ENCODE measurements at places on chromosomes 16 and 17.

GRCh38 chr16:70696952-70697593 is 11.2 kb upstream of the MTSS2 start:
- H3K36me3 ChIP-seq = no peaks in the 10 kb centered on the region
- no peak for DNase-seq
- H3K4me1 ChIP-seq = peaks cover 17% of the 10 kb centered on the region
- H3K27me3 ChIP-seq = no peaks in the 10 kb centered on the region

- no peaks in the 10 kb centered on the region for H3K27me3 ChIP-seq
- no peaks in the 10 kb centered on the region for H3K36me3 ChIP-seq
- H3K4me1 ChIP-seq = peaks cover 10% of the 10 kb centered on the region
- no peak overlapping the region for H3K27ac ChIP-seq
- no peak for DNase-seq
Measured at GRCh38 chr17:64256913-64257807, 5.9 kb downstream of the TEX2 start.

DNA sequence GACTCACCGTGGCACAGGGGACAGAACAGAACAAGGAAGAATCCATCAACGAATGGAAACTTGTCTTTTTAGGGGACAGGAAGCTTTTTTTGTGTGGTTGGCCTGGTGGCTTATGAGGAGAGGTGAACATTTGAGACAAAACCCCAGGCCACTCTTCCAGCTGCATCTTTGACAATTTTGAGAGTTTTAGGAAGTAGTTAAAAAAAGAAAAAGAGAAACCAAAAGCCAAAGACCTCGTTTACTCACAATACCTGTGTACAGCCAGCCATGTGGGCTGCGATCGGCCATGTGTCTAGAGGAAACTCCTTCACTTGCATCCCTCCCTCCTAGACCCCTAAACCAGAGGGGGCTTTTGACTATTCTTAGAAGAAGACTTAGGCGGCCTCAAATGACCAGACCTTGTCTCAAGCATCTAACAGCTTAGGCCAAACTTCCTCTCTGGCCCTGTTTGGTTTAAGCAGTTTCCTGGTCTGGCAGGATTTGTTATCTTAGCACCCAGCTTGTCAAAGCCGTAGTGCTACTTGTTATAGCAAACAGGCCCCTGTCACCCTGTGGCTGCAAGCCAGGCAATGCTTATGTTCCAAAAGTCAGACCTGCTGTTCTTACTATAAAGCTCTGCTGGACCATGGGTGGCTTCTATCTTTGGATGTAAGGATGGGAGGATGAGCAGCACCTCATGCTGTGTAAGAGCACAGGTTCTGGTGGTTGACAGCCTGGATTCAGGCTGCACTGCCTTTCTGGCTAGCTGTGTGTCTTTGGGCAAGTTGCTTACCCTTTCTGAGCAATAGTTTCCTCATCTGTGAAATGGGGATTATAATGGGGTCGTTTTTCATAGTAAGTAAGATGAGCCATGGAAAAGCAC is 17.7 kb downstream of the KSR1 start:
- no peaks in the 10 kb centered on the region for H3K27me3 ChIP-seq
- H3K4me1 ChIP-seq = peaks cover 19% of the 10 kb centered on the region
- peak overlapping the region; percentile 43 for H3K27ac ChIP-seq
- no peaks in the 10 kb centered on the region for H3K36me3 ChIP-seq
- DNase-seq = no peak

DNA sequence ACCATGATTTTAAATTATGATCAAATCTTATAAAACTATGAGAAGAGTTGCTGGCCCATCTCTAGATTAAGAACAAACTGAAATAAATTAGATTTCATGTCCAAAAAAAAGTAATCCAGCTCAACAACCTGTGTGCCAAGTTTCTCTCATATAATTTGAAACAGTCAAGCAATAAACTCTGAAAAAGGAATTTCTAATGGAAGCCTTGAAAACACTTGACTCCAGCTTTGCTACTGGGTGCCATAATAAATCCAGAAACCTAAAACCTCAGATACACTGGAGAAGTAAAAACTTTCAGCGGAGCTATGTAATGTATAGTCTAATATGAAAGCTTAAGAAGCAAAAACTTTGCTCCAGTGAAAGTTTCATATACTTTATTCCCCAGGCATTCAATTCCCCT is 25.5 kb downstream of the RPGRIP1L start:
- no peak overlapping the region for H3K4me3 ChIP-seq
- no peaks in the 10 kb centered on the region for H3K27me3 ChIP-seq
- no peaks in the 10 kb centered on the region for H3K36me3 ChIP-seq
- no peak for DNase-seq

- no peaks in the 10 kb centered on the region for H3K27me3 ChIP-seq
- no peaks in the 10 kb centered on the region for H3K4me1 ChIP-seq
- no peak for DNase-seq
- peaks cover 9% of the 10 kb centered on the region for H3K36me3 ChIP-seq
- H3K27ac ChIP-seq = no peak overlapping the region
- H3K4me3 ChIP-seq = no peak overlapping the region
Measured at GRCh38 chr16:68202091-68202519, 33.8 kb downstream of the ESRP2 start.

- DNase-seq = no peak
- no peaks in the 10 kb centered on the region for H3K27me3 ChIP-seq
- H3K27ac ChIP-seq = no peak overlapping the region
- H3K4me1 ChIP-seq = no peaks in the 10 kb centered on the region
- H3K4me3 ChIP-seq = no peak overlapping the region
Measured at GRCh38 chr16:75750528-75750927, 24.2 kb upstream of the CPHXL start.

- H3K4me1 ChIP-seq = no peaks in the 10 kb centered on the region
- no peak for DNase-seq
- no peaks in the 10 kb centered on the region for H3K27me3 ChIP-seq
- H3K36me3 ChIP-seq = no peaks in the 10 kb centered on the region
- H3K4me3 ChIP-seq = no peak overlapping the region
- H3K27ac ChIP-seq = no peak overlapping the region
Measured at GRCh38 chr16:17177959-17178905, 292.5 kb downstream of the XYLT1 start.

- H3K27ac ChIP-seq = no peak overlapping the region
- H3K4me3 ChIP-seq = no peak overlapping the region
- no peaks in the 10 kb centered on the region for H3K27me3 ChIP-seq
Measured at GRCh38 chr17:35467824-35468223, 19.3 kb upstream of the SLFN13 start.

DNA sequence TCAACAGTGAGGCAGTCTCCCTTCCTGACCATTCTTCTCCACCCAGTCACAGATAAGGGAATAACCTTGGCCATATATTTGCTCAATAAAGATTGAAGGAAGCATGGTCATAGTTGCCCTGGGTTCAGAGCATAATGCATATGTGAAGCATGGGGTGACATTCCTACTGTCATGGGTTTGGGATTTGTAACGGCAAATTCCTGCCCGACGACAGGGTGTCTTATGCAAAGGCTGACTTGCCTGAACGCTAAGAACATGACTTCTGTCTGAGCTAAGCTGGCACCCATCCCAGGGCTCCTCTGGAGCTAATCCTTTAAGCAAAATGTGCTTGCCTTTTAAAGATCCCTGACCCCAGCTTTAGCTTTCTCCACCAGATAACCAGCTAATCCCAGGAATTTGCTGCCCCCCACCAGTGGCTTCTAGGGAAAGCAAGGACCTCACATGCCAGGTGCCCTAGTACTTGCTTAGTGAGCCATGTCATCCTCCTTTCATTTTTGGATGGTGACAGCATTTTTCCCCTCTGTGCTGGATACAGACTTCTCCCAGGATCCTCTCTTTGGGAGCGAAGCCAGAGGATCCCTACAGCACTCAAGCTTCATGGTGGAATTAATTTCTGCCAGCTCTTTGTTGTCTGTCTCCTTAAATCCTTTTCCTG is 11.7 kb downstream of the SLC7A6OS start:
- H3K27ac ChIP-seq = peak overlapping the region; percentile 20
- no peak for DNase-seq
- peaks cover 35% of the 10 kb centered on the region for H3K36me3 ChIP-seq

DNA sequence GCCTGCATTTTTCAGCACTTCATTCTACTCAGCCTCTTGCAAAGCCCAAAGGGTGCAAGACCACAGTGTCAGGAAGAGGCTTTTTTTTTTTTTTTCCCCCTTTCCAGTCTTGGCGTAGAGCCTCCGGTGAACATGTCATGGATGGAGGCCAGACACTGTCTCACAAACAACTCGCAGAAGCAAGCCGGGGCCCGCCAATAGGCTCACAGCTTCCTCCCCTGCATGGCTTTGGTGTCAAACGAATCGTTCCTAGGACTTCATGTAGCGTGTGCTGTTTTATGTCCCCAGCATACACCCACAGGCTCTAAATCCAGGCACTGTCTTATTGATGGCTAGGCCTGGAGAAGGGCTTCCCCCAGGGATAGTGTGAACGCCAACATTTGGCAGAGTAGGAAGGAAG is 457.7 kb upstream of the MAF start:
- H3K36me3 ChIP-seq = no peaks in the 10 kb centered on the region
- H3K4me1 ChIP-seq = no peaks in the 10 kb centered on the region
- no peak overlapping the region for H3K4me3 ChIP-seq
- no peaks in the 10 kb centered on the region for H3K27me3 ChIP-seq

GRCh38 chr16:11384184-11384955 is 39.1 kb downstream of the RMI2 start:
- DNase-seq = no peak
- H3K36me3 ChIP-seq = no peaks in the 10 kb centered on the region
- no peak overlapping the region for H3K4me3 ChIP-seq
- no peaks in the 10 kb centered on the region for H3K27me3 ChIP-seq
- no peaks in the 10 kb centered on the region for H3K4me1 ChIP-seq

GRCh38 chr16:68074850-68075555 is 10.2 kb upstream of the NFATC3 start:
- DNase-seq = peak; percentile 67
- peaks cover 75% of the 10 kb centered on the region for H3K4me1 ChIP-seq
- peak overlapping the region; percentile 9 for H3K4me3 ChIP-seq
- no peak overlapping the region for H3K27ac ChIP-seq
- no peaks in the 10 kb centered on the region for H3K36me3 ChIP-seq
- H3K27me3 ChIP-seq = no peaks in the 10 kb centered on the region

GRCh38 chr17:32558997-32559650 is 72.3 kb downstream of the CDK5R1 start:
- H3K4me3 ChIP-seq = no peak overlapping the region
- no peak overlapping the region for H3K27ac ChIP-seq
- no peaks in the 10 kb centered on the region for H3K27me3 ChIP-seq
- peaks cover 7% of the 10 kb centered on the region for H3K4me1 ChIP-seq

DNA sequence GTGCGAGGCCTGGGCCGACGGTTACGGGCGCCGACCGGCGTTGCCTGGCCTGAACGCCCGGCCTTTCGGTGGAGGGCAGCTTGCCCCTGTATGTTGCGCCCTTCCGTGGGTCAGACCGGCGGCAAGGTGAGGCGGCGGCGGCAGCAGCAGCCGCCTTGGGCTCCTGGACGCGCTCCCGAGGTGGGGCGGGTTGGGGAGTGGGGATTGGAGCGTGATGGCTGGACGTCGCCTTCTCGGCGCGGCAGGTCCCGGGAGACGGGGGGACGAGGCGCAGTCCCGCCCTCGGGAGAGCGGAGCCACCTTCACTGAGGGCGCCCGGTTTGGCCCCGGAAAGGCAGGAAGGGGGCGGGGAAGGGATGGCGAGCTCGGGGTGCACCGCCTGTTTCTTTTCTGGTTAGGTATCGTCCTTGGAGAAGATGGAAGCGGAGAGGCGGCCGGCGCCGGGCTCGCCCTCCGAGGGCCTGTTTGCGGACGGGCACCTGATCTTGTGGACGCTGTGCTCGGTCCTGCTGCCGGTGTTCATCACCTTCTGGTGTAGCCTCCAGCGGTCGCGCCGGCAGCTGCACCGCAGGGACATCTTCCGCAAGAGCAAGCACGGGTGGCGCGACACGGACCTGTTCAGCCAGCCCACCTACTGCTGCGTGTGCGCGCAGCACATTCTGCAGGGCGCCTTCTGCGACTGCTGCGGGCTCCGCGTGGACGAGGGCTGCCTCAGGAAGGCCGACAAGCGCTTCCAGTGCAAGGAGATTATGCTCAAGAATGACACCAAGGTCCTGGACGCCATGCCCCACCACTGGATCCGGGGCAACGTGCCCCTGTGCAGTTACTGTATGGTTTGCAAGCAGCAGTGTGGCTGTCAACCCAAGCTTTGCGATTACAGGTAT is 671 bp downstream of the DGKE start:
- peaks cover 42% of the 10 kb centered on the region for H3K4me1 ChIP-seq
- H3K27ac ChIP-seq = peak overlapping the region; percentile 85
- peaks cover 6% of the 10 kb centered on the region for H3K36me3 ChIP-seq
- peak overlapping the region; percentile 91 for H3K4me3 ChIP-seq

DNA sequence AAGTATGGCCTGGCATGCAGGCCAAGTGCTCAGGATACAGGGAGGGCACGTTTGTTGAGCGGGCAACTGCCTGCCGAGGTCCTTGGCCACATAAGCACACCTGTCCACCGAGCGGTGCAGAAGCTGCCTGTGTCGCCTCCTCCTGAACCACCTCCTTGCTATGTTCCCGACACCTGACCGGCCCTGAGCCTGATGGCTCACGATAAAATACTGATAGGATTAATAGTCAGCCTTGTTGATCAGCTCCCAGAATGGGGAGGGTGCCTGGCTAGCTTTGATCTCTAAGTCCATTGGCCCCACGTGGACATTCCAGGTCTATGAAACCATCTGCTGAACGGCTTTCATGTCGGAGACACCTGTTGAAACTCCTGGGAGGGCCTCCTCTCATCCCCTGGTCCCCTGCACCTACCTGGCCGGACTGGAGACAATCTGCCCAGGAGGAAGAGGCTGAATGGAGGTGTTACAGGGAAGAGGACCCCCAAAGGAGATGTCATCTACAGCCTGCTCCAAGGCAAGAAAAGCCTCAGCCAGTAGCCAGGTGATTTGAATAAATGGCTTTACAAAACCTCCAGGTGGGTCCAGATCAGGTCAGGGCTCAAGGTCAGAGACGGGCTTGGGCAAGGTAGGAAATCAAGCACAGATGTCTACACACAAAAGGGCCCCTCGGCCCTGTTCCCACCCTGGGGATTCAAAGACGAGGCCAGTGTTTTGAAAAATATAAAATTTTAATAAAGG is 33.4 kb downstream of the AXIN2 start:
- no peaks in the 10 kb centered on the region for H3K27me3 ChIP-seq
- DNase-seq = no peak
- H3K27ac ChIP-seq = no peak overlapping the region
- H3K4me1 ChIP-seq = peaks cover 21% of the 10 kb centered on the region
- H3K36me3 ChIP-seq = peaks cover 33% of the 10 kb centered on the region

DNA sequence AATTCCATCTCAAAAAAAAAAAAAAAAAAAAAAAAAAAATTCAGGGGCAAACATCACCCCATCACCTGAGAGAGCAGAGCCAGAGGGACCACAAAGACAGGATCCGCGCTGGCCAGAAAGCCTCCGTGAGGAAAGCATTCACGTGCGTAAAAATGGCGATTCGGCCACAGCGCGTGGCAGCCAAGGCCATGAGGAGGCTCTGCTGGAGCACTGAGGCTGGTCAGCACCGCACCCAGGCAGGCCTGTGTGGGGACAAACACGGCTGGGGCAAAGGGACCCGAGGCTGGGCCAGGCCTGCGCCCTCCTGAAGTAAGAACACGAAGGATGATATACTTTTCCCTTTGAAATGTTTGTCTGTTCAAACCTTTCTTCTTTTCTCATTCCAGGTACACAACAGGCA is 45.2 kb downstream of the MAP1LC3B start:
- H3K27ac ChIP-seq = no peak overlapping the region
- DNase-seq = no peak
- H3K4me1 ChIP-seq = peaks cover 9% of the 10 kb centered on the region
